Activated naive CD8-positive, alpha-beta T cell treated with anti-CD3 and anti-CD28 coated beads, Interleukin-2, amount 50 U/mL, for 16 hours (primary cell): ENCODE measurements at places on chromosomes 5 and 9.

GRCh38 chr5:16413166-16413860, 52.3 kb downstream of the ZNF622 start:
- no peak for DNase-seq

DNA sequence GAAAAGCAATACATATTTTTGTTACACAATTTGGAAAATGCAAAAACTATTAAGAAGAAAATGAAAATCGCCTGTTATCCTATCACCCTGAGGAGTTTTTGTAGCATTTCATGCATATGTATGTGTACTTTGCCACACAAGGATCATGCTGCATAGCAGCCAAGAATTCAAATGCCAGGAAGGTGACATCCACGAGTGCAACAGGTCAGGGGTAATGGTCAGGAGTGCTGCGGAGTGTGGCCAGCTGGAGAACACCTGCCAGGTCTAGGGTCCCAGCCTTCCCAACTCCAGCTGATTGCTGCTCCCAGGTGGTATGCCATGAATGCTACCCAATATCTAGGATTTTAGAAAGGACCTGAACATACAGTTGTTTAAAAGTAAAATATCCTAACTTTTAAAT, 617.1 kb downstream of the PRELID2 start:
- DNase-seq: no peak

DNA sequence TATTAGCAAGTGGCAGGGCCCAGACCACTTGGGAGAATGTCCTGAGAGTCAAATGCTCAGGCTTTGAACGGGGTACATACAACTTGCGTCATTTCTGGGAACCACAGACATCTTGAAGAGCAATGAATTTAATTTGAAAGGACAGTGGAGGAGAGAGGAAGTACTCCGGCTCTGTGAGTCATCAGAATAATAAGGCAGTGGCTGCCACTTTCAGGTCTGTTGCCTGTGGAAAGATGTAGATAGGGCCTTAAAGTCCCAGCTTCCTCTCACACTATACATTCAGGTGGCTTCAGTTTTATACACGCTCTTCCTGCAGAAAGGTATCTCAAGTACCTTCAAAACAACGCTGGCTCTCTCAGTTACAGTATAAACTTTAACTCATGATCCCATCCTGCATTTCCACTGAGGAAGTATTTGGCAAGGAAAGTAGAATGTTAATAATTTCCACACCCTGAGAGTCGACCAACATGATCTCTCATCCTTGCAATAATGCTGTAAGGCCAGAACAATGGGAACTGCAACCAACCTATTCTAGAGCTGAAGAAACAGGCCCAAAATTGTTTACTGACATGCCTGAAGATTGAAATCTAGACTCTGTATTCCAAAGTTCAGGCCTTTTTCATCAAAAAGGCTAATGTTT, 6.8 kb upstream of the PRUNE2 start:
- no peak for DNase-seq

- DNase-seq: no peak
Observed at GRCh38 chr5:180467989-180468731, 26.0 kb upstream of the CNOT6 start.

DNA sequence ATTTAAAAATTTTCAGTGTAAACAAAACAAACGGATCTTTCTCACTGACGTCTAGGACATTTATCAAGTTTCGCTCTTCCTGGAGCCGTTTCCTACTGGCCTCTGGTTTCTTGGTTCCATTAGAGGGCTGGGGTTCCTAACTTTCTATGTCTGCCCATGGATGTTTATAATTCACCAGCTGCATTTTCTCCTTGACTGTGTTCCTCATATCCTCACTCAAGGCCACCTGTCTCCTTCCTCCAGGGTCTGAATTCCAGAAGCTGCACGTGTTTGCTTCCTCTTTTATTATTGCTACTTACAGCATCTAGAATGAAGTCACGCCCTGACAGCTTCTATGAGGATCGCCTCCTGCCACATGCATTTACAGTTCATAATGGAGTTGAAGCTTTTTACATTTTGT, 74.1 kb upstream of the BASP1 start:
- DNase-seq: no peak

DNA sequence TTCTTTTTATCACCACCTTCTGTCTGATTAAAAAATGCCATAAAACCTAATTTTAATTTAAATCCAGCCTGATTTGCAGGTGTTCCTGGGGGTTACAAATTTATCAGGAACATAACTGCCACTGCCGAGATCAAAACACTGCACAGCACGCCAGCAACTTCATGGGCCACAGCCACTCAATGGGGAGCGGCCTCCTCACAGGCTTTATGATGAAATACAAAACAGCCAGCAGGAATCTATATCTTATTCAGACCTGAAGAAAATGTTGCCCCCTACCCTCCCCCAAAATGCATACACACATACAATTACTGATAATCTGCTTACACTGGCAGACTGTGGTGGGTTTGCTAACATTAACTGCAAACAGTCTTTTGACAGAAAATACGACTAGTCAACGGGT, 151.7 kb upstream of the POU5F2 start:
- DNase-seq: no peak

GRCh38 chr5:41681840-41682239, 171.4 kb upstream of the PLCXD3 start:
- no peak for DNase-seq
